ENCODE measurements at places on chromosomes 11 and 22. TPM values are rescaled to one million over a fixed set of nuclear protein-coding genes. Genes with fewer than 3 reads are reported as not detected.

The IFITM10 gene
- total RNA-seq = 0.24 TPM

DNA sequence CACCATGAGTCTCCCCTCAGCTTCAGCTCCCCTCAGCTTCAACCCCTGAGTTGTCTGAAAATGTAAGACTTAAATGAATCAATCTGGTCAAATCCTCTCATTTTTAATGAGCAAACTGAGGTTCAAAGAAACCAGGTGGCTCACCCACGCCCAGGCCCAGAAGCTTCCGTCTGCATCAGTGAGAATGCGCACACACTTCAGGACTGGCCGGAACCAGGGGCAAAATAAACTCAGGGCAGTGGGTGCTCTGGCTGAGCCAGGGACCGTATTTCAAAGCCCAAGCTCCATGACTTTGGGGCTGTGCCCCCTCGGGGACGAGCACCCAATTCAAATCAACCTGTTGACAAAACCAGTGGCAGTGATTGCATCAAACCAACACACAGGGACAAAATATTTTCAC, 3.1 kb downstream of the SULT4A1 start:
- no peak for DNase-seq

GRCh38 chr11:90446207-90446606, 223.4 kb upstream of the CHORDC1 start:
- no peak for DNase-seq

DNA sequence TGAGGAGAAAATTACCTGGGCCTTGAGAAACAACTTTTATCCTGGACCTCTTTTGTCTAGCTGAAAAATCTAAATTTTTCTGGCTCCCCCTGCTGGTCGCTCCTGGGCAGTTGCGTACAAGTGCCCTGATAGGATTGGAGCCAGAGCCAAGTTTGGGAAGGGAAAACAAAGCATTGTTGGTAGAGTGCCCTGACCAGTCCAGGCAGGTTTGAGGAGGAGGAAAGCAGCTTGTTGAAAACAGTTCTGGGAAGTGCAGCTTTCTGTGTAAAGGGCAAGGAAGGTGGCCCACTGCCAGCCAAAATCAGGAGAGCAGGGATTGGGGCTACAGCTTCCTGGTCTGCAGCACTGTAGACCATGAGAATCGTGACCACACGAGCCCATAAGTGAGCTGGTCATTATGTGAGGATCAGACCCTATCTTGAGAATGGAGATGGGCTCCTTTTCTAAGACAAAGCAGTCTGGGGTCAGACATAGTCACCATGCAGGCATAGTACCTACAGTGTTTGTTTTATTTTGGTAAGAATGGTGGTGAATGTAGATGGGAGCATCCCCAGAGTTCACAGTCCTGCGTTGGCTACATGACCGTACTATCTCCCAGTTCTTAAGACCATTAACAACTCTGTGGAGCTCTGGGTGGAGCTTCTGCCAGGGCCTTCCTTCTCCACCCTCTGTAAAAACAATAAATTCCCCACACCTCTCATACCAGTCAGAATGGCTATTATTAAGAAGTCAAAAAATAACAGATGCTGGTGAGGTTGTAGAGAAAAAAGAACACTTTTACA, 21.3 kb upstream of the PIK3IP1 start:
- peak; percentile 62 for DNase-seq

GRCh38 chr11:13701506-13701905, 33.0 kb downstream of the FAR1 start:
- no peak for DNase-seq

Measured in A673 (cell line).